ENCODE measurements at places on chromosomes 3 and 15.

GRCh38 chr3:136949708-136950107, 8.1 kb upstream of the IL20RB start:
- no peak for DNase-seq

DNA sequence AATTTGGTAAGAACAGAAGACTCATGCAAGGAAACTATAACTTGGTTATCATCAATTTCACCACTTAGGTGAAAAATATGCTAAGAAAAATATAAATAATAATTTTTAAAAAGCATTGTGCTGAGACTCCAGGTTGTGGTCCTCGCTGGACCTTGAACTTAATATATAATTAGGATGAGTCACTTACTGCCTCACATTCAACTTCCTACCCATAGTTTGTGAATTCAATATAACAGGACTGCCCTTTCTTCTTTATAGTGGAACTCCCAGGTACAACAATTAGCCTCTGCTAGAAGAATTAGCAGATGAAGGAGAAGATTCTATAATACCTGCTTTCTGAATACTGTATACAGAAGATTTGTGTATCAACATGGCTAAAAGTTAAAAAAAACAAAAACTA, 149.1 kb upstream of the SPRED1 start:
- no peak for DNase-seq

GRCh38 chr3:188057124-188057523, 96.8 kb upstream of the LPP start:
- no peak for DNase-seq

DNA sequence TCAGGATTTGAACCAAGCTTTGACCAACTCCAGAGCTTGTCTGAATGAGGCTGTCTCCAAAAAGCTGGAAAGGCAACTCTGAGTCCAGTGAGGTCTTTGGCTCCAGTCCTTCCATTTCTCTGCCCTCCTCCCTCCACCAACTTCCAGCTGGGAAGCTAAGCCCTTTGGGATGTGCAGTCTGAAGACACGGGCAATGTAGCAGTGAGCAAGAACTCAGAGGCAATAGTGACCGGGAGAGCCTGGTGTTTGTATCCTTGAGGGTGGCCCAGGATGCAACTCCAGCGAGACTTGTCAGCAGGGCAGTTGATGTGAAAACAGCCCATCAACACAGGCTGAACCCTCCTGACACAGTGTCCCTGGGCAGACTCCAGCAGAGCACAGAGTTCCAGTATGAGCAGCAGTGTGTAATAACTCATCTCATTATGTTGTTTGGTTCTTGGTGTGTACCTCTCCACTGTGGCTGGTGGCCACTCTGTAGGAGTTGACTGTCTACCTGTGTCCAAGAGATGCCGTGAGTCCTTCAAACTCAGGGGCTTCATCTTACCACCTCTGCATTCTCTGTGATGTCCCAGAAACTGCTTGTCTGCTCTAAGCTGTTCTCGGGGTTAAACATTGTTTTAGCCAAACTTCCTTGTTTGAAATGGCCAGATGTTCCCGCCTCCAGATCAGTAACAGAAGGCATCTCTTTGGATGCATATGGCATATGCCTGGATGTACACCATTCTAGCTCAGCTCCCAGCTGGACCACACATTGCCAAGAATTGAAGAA, 6.6 kb downstream of the CDCP1 start:
- no peak for DNase-seq

- no peak for DNase-seq
Observed at GRCh38 chr15:98035134-98035533, 74.6 kb downstream of the ARRDC4 start.

GRCh38 chr3:131596884-131597283, 94.1 kb upstream of the MRPL3 start:
- DNase-seq, result no peak

GRCh38 chr15:43186003-43186353, 775 bp downstream of the CCNDBP1 start:
- no peak for DNase-seq

DNA sequence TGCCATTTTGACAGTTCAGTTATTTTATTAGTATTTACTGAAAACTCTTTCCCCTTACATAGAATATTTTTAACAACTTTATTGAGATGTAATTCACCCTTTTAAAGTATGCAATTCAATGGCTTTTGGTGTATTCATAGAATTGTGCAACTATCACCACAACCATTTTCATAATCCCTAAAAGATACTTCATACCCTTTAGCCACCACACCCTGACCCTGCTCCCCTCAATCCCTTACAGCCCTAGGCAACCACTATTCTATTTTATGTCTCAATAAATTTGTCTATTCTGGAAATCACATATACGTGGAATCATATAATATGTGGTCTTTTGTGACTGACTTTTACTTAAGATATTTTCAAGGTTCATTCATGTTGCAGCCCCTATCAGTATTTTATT, 29.7 kb downstream of the TEX9 start:
- no peak for DNase-seq

DNA sequence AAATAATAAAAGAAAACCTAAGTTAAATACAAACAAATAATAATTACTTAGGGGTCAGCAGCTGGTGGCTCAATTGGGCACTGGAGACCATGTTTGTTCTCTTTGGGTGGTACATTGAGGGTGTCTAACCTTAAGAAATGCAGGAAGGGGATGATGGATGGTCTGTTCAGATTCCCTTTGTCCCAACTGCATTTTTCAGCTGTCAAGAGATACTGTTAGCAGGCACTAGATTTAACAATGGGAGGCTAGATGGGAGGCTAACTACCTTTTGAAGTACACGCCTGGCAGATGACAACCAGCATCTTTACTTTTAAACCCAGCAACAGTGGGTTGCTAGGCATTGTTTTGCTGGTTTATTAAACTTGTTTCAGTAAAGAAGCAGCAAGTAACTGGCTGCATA, 222.5 kb downstream of the SUCLG2 start:
- DNase-seq, result no peak

GRCh38 chr3:50166620-50167019, 11.5 kb downstream of the SEMA3F start:
- DNase-seq, result no peak

DNA sequence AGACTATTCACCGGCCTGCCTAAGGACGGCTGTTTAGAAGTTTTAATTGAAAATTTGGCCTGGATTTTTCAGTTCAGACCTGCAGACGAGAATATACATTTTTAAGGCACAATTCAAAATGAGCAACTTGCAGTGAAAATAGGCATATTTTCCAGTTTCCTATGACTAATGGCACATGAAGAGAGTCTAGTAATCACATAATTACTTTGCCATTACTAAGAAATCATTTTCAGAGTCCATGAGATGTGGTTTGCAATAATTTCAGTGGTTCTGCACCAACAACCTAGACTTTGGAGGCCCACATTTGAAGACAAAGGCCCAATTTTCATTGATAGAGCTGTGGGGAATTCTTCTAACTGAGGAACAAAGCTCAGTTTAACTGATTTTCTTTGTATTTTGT, 205.3 kb downstream of the SOX2 start:
- no peak for DNase-seq

DNA sequence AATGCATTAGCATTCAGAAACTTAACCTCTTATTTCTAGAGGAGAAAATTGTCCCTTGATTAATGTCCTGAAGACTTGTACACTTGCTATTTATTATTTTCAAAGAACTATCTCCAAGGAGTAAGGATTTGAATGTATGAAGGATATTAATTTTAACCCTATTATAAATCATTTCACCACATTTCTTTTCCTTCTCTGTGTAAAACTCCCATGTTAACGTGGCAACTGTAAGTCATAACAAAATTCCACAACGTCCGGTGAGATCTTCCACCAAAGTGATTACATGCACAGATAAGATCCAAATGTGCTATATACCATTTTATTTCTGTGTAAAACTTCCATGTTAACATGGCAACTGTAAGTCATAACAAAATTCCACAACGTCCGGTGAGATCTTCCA, 229.1 kb upstream of the ARHGEF26 start:
- DNase-seq, result no peak

- no peak for DNase-seq
Observed at GRCh38 chr15:53072077-53072476, 281.9 kb upstream of the ONECUT1 start.

GRCh38 chr15:41567862-41568261, 8.8 kb downstream of the TYRO3 start:
- DNase-seq, result no peak

DNA sequence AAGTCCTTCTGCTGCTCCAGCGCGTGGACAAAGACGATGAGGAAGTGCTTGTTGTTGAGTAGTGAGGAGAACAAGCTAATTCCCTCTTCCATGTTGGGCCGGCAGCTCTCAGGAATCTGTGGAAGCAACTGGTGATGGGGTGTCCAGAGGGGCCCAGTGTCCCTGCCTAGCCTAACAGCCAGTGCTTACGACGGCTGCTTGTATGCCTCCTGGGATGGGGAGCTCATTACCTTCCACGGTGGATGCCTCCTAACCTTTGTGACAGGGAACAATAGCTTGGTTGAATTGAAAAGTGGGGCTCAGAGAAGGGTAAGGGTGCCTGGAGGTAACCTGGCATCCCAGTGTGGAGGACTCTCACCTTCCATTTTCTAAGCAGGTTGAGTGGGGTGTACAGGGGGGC, 22.9 kb downstream of the H1-8 start:
- DNase-seq, result no peak

DNA sequence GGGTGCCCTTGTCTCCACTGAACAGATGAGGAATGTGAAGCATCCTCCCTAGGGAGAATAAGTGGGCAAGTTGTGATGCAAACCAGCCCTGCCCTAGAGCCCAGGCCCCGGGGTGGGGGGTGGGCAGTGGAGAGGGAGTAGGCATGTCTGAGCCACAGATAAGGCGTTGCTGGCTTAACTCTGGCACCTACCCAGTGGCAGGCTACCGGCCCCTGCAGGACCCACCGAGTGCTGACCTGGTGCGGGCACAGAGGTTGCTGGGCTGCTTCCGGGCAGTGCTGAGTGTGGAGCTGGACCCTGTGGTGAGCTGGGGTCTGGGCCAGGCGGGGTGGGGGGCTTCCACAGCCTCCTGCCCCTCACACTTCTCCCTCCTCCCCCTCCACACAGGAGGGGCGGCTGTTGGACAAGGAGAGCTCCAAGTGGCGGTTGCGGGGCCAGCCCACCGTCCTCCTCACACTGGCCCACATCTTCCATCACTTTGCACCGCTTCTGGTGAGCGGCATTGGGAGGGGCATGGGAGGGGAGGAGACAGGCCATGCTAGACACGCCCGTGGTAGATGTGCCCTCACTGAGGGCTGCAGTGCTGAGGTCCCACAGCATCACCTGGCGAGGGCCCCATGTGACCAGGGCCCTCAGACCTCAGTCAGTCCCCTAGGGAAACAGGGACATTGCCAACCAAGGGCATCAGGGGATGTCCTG, 10.1 kb downstream of the RNF123 start:
- no peak for DNase-seq

DNA sequence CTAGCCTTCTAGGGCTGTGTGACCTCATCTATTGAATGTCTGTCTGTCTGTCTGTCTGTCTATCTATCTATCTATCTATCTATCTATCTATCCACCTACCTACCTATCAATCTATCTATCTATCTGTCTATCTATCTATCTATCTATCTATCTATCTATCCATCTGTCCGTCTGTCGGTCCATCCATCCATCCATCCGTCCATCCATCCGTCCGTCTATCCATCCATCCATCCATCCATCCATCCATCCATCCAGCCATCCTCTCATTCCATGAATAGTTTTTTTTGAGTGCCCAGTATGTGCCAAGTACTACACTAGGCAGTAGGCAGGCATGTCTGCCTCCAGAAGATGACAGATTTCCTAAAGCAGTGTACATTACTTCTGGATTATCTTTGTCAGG, 122.5 kb downstream of the FOXB1 start:
- DNase-seq, result no peak

DNA sequence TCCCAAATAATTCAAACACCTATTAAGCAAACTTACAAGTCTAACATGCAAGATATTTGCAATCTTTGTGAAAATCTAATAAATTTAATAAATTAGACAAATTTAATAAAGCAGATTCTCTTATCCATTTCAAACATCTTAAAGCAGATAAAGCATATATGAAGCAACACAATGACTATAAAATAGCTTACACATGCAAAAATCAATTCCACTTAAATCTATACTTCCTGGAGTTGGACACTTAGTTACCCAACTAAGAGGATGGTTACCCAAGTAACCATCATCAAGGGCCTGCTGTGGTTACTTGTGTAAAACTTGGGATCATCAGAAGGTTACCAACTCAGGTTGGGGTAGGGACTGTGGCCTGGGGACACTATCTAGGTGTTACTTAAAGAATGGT, 206.8 kb downstream of the CD47 start:
- no peak for DNase-seq

DNA sequence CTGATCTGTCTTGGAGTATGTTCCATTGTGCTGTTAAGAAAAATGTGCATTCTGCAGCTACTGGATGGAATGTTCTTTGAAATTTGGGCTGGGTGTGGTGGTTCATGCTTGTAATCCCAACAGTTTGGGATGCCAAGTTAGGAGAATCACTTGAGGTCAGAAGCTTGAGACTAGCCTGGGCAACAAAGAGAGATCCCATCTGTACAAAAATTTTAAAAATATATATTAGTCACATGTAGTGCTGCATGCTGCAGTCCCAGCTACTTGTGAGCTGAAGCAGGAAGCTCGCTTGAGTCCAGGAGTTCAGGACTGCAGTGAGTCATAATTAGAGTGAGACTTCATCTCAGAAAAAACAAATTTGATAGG, 62.8 kb upstream of the PLSCR4 start:
- no peak for DNase-seq

DNA sequence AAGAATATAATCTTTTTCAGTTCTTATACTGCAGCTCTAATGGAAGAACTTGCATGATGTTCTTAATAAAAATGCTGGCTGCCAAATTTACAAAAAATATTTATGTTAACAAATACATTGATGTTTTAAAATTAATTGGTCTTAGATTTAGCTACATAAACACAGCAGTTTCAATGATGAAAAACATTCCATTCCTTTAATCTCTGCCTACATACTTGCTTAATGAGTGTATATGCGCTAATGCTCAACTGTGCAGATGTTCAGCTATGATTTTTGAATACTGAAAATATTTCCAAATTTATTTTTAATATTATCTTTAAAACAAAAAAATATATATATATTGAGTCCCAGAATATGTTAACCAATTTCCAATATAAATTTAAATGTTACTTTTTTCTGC, 867.4 kb downstream of the ROBO1 start:
- no peak for DNase-seq

GRCh38 chr3:9078561-9079240, 115.4 kb upstream of the RAD18 start:
- DNase-seq, result no peak

GRCh38 chr15:73051391-73051806, 864 bp upstream of the NEO1 start:
- DNase-seq, result no peak

- DNase-seq, result no peak
Observed at GRCh38 chr3:11185564-11186317, 31.4 kb downstream of the HRH1 start.

- no peak for DNase-seq
Observed at GRCh38 chr3:117005911-117006522, 296.4 kb downstream of the TUSC7 start.
